ENCODE measurements at places on chromosomes 3 and 15.

DNA sequence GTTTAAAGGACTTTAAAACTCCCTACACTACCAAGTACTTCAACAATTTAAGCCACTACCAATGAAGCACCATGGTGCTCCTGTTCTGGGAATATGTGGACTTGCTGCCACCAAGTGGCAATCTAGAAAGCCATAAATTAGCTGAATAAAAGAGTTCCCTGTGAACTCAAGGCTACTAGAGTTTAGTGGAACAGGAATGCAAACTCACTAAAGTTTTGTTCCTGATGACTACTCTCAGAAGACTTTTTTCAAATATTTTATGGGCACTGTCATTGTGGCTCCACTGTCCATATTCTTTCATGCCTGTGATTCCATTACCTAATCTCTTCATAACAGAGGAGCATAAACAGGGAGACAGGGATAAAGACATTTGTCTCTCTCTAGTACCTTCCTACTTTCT is 63.9 kb downstream of the TMCC1 start:
- DNase-seq, result no peak

GRCh38 chr3:140432229-140432669 is 245.6 kb upstream of the TRIM42 start:
- DNase-seq, result no peak

DNA sequence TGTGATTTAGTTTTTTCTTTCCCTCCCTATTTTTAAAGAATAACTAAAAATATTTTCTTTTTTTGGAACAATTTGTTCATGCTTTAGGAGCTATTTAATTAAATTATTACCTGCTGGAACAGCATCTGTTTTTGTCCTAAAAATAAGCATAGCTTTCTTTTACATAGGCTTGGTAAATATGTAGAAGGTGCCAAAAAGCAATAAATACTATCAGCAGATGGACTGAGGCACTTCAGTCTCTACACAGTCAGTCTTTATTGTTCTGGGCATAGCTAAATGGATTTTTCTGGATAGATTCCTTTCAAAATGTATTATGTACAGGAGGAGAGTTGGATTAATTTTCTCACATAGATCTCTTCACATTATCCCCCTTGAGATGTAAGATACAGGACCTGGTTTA is 223.5 kb downstream of the NAALADL2 start:
- no peak for DNase-seq

DNA sequence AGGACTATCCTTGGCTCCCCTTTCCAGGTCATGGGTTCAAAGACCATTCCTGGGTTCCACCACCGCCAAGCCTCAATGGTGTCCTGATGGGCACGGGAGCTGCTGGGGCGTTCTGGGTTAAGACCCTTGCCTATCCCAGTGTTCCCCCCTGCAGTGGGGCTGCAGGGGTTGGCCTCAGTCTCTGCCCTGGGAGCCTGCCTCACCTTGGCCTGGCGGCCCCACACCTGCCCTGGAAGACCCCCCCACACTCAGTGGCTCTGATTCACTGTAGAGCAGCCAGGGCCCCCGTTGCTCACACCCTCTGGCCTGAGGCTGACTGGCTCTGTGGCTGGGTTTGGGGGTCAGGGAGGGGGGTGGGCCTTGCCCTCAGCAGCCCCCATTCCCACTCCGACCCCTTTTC is 22.0 kb downstream of the C15orf39 start:
- DNase-seq, result no peak

- no peak for DNase-seq
Observed at GRCh38 chr3:128402319-128402718, 64.4 kb downstream of the DNAJB8 start.

DNA sequence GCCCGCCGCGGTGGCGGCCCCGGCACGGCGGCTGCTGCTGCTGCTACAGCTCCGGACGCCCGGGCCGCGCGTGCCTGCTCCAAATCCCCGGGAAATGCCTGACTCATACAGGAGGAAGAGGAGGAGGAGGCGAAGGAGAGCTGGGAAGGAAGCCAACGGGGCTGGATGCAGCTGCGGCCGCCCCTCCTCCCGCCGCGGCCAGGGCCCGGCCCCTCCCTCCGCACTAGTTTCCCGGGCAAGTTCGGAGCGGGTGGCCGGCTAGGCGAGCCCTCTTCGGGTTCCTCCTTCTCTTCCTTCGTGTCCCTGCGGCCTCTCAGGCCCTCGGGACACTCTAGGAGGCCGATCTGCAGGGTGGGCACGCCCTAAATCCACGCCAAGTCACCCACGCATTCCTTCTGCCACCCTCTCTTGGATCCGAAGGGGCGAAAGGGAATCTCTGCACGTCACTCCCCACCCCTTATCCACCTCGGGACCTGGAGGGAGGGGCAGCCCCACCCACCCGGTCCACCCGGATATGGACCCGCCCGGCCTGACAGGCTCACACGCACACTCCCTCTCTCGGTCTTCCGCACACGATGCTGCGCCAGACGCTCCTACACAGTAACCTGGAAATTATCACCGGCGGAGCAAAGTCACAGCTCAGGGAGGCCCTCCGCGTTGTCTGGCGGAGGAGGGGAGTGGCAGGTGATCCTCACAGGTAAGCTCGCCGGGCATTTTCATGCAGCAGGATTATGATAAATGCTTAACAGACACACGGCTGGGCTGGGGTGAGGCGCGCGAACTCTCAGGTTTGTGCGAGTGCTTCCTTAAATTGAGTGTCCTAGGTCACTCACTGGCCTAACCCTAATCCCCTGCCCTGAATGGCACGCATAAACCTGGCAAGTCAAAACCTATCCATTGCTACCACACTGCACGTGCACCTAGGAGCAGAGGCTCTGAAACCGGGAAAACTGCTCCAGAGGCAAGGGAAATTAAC is at the start of the genes OSBPL10 and ZNF860:
OSBPL10 (minus strand) TSS at position 57 of the 976 bp plus-strand sequence. CDS start 83 bp downstream, outside the sequence.
ZNF860 (plus strand) TSS at position 545 of the 976 bp plus-strand sequence. CDS start 7,330 bp downstream, outside the sequence.
- DNase-seq, result peak; percentile 24

DNA sequence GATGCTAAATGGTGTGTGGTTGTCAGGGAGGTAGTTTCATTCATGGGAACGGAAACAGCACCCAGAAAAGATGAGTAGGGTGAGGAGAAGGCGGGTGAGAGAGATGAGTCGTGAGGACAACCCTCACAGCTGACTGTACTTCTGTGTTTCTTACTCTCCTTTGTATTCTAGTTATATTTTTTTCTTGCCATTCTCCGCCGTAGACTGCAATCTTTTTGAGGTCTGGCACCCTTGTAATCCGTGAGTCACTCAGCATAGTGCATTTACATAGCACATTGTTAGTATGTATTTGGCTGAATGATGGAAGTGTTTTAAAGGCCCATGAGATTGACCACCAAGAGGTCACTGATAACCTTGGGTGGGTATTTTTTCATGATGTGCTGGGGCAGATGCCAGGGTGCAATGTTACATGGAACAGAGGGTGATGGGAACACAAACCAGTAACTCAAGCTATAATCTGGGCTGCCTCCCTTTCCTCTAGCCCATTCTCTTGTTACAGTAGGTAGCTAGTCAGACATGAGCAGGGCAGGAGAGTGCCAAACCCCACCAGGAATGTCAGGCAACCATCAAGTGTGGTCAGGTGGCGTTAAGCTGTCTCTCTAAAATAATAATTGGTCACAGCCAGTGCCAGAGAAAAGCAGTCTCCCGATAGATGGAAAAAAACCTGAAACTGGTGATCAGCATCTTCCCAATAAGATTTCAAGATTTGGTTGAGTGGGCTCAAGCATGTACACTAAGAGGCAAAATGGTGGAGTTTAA is 18.8 kb upstream of the DGKG start:
- DNase-seq, result no peak

GRCh38 chr3:113161661-113162060 is 49.7 kb upstream of the BOC start:
- no peak for DNase-seq

GRCh38 chr3:184029443-184029842 is 2.1 kb upstream of the HTR3D start:
- no peak for DNase-seq

DNA sequence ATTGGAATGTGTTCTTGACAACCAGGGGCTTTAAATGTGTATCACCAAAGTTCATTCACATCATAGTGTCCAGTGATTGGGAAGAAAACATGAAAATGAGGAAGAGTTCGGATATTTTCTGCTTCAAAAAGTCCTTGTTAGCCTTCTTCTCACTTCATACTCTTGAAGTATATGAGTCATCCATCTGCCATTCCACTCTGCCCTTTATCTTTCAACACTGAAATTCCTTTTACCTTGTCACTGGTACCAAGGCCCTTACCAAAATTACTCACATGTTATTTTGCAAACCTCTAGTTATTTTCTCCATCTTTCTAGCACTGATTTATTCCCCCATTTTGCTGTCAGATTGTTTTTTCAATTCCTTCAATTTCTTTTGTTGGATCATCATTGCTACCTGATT is 32.5 kb downstream of the OR5H15 start:
- DNase-seq, result no peak

- no peak for DNase-seq
Observed at GRCh38 chr3:140972833-140973232, 31.2 kb downstream of the SLC25A36 start.

DNA sequence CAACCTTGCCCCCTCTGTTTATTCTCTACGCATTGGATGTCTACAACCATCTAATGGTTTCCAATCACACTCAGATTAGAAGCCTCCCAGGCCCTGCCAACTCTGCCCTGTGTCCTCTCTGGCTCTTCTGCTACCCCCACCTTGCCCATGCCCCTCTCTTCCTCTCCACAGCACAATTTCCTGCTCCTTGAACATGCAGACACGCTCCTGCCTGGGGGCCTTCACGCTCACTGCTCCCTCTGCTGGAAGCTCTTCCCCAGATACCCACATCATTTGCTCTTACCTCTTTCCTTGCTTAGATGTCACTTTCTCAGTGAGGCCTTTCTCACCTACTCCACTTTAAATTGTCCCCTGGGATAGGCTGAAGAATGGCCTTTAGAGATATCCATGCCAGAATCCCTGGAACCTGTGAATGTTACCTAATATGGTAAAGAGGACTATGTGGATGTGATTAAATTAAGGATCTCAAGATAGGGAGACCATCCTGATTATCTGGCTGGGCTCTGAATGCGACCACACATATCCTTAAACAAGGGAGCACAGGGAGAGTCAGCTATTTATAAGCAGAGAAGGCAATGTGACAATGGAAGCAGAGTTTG is 9.9 kb downstream of the KY start:
- no peak for DNase-seq

- no peak for DNase-seq
Observed at GRCh38 chr3:131553495-131554247, 50.9 kb upstream of the MRPL3 start.

DNA sequence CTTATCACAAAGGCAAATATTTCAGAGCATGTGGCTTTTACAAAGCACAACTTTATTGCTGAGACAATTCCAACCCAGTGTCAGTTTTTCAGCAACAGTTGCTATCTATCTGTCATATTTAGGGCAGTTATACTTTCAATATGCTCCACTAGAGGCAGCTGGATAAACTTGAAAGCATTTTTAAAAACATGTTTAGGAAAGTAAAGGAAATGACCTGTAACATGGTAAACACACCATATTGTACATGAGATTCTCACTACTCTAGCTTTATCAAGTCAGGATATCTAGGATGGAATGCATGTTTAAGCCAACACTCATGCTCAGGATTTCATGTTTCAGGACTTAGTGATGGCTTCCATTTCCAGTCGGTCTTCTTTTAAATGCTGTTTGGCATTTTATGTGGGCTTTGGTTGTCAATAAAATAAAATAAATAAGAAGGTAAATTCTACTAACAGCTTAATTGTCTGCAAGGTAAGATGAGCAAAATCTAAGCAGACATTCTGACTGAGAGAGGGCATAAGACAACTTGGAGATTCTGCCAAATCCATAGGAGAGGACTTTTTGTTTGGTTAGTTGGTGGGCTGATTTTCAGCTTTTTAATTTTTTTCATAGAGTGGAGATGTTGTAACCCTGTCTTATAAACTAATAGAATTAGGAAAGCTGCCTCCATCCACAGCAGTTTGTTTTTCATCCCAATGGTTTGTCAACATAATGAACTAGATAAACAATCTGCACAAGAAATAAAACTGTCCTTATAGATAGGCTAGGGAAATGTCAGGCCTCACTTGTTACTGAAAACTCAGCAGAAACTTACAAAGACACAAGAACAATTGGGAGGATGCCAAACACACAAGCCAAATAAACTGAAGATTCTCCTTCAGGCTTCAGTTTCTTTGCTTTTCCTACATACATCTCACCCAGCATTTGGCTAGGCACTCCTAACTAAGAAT is 63.4 kb upstream of the CPB1 start:
- no peak for DNase-seq

DNA sequence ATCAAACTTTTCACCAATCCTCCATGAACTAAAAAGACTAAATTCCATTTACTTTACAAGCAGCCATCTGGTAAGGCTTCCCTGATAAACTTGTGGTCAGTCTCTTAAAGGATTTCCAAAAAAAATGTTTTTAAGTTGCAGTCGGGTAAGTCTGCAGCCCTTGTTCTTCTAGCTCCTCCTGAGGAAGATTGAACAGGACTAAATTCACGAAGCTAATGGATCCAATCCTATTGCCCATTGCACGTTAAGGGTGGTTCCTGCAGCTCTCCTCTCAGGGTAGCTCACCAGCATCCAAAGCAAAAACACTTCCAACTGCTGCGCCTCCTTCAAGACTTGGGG is 2.8 kb downstream of the HES1 start:
- no peak for DNase-seq

- peak; percentile 67 for DNase-seq
Observed at GRCh38 chr3:16290007-16290826, 25.2 kb downstream of the OXNAD1 start.

GRCh38 chr3:96931119-96931862 is 116.9 kb downstream of the EPHA6 start:
- no peak for DNase-seq

- DNase-seq, result no peak
Observed at GRCh38 chr3:182917134-182917533, 63.2 kb downstream of the DCUN1D1 start.

DNA sequence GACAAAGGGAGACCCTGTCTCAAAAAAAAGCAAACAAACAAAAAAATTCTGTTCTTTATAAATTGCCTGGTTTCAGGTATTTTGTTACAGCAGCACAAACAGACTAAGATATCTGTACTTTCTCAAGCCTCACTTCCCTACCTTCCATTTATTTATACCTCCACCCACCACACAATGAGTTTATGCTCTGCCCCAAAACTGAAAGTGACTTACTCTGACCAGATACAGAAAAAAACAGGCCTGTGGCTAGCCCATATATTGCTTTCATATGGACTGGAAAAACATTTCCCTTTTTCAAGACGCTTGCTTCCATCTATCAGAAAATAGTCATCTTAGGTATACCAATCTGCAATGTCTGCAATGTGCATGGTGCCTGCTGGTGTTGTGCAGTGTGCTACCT is 8.7 kb upstream of the GPD1L start:
- no peak for DNase-seq

DNA sequence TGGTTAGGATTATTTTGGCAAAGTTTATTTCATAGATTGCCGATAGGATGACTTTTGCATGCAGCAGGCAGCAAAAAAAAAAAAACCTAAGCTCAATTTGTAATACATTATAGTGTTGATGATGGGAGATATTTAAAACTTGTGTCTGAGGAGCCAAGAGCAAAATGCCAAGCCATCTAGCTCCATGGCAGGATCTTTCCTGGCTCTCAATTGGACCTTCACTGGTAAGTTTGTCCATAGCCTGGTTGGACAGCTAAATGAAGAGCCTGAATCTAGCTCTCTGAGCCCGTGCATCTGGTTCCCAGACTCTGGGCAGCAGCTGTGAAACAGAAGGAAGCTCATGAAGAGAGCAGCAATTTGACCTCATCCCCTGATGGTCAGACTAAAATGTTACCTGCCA is 17.5 kb downstream of the STAC start:
- DNase-seq, result no peak
